ENCODE measurements at places on chromosomes 1 and 21. TPM values are rescaled to one million over a fixed set of nuclear protein-coding genes. Genes with fewer than 3 reads are reported as not detected.

GRCh38 chr1:58929671-58930325 is 146.0 kb upstream of the JUN start:
- DNase-seq = no peak

- DNase-seq = no peak
Measured at GRCh38 chr1:95723346-95723745, 489.3 kb downstream of the RWDD3 start.

GRCh38 chr1:19151537-19151936 is 58.5 kb downstream of the UBR4 start:
- DNase-seq = no peak

GRCh38 chr1:82947278-82947677 is 1051.7 kb downstream of the TTLL7 start:
- DNase-seq = no peak

DNA sequence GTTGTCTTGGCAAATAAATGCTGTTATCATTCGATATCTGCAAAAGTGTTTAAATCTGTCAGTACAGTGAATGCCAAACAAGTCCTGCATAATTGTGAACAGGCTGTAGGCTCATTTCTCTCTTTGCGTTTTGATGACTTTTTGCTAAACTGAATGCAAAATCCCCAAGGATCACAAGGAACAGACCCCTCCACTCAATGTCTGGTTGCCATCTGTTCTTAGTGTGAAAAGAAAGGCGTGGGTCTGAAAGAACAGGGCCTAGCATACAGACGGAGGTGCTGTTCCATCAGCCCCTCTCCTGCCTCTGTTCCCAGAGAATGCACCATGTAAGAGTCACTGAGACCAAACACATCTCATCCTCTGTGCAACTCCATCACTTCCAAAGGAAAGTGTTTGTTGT is 40.4 kb downstream of the EIF2B3 start:
- no peak for DNase-seq

DNA sequence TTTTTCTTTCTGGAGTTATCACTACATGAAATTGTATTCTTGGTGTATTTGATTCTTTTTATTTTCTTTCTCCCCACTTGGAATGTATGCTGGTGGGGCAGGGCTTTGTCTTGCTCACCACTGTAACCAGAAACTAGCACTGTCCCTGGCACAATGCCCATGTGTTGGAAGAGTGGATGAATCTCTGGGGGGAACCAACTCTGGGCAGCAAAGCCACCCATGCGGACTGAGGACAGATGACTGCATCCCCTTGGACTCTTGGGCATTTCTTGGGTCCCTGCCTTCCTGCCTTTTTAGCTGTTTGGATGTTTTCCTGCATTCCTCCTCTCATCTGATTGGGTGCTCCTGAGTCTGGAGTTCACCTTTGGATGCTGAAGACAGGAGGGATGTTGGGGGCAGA is 6.1 kb downstream of the CYP4B1 start:
- no peak for DNase-seq

GRCh38 chr1:170001266-170001665 is 73.2 kb downstream of the KIFAP3 start:
- no peak for DNase-seq

DNA sequence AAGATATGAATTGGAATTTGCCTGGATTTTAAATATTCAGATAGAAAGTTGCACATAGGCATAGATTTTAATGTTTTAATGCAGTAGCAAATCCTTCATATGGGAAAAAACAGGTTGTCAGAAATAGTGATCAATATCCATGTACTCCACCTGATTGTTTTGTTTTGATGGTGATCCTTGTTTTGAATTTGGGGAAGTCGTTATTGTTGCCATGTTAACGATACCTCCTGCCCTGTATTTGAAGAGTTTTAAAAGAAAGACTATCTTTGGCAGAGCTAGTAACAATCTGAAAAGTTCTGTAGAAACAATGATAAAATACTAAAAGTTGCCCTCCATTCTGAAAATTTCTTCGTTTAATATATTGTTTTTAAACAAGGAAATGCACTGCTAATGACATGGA is 1.1 kb downstream of the CEP350 start:
- DNase-seq = no peak

DNA sequence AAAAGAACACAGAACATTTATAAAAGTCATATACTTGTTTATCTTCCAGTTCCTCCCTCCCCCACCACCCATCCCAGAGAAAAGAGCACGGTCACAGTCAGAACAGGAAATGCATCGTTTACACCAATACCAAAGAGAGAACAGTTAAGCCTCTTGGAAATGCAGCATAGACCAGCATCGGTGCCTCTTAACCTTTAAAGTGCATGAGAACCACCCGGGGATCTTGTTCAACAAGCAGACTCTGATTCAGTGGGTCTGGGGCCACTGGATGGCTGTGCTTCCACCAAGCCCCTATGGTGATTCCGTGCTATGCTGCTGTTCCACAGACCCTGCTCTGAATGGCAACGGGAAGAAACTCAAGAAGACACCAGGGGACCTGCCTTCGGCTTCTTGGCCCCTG is 19.2 kb downstream of the FAM89A start:
- peak; percentile 14 for DNase-seq

GRCh38 chr21:23853796-23854379 is 1753.4 kb downstream of the MRPL39 start:
- DNase-seq = no peak

DNA sequence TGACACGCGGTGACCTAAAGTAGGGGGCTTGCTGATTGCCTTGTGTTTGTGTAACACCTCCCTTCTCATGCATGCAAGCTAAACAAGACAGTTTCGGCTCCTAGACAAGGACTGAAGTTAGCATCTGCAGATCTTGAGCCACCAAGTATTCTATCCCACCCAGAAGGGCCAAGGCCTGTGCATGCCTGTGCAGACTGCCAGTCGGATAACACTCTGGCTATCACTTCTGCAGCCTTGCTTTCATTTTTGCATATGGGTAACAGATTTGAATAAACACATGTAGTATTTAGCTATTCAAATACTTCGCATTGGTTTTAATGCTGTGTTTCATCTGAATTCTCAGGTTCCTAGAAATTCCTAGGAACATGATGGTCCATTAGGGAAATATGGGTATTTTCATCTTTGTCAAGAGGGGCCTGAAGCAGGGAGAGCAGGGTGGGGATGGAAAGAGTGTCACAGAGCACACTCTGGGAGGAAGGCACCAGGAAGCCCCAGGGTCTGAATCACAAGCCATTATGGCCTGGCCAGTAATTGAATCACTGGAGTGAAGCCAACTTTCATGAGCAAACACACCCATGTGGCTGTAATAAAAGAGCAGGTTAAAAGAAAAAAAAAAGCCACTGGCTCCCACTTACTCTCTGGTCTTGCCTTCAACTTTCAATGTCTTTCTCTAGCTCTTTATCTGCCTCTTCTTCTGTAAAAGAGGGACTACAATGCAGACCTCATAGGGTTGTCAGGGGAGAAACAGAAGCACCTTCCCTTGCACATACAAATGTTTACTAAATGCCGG is 28.3 kb downstream of the GADD45A start:
- no peak for DNase-seq

GRCh38 chr1:101004061-101004460 is 21.5 kb downstream of the DPH5 start:
- no peak for DNase-seq

DNA sequence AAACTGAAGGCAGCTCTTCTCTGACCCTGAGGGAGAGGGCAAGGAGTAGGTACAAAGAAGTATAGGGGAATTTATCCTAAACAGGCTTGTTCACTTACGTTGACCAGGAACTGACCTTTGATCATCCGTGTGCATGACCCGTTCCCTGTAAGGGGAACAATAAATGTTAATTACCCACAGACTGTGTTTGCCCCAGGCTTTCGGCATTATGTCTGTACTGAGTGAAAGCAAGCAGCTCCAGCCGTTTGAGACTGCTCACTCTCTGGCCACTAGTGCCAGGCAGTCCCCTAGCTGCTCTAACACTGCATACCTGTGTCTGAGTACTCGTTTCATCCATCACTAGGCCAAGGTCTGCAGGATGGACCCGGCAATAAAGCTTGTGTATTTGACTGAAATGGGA is 1365.3 kb downstream of the NCAM2 start:
- no peak for DNase-seq

DNA sequence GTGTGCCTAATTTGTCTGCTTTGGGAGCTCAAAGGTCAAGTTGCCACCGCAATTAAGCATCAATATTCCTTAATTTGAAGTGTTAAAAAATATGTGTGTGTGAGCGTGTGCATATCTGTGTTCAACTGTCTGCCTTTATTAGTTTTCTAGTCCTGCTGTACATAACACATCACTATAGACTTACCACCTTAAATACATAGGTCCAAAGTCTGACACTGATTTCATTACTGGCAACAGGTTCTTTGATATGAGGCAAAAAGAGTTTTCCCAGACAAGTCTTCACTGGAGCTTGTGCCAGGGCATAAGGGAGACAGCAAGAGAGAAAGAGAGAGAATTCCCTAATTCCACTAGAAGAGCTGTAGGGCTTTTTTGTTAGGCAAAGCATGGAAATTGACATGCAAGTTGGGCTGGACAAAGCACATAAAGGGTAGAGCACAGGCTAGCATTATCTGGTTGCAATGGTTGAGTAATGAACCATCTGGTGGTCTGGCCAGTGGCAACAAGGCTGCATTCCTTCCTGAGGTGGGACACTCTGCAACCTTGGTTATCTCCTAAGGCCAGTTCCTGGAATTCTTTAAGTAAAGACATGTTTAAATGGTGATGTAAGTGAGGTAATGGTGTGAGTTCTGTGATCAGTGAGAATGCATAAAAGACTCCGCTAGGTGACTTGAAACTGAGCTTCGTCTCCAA is 457.2 kb upstream of the ADAMTS5 start:
- no peak for DNase-seq

DNA sequence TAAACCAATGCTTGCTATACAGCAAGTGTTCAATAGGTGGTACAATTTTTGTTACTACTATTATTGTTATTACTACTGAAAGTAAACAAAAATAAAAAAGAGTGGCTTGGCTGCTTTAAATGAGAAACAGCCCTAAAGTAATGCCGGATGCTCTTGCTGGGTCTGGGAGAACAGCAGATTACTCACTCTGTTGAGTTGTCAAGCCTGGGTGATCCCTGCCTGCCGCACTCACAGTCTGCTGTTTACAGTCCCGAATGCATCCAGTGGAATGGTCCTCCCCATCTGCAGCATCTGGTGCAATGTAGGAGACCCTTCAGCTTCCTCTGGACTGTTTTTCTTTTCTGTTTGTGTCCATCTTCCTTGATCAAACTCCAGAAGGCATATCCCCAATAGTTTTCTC is 102.7 kb upstream of the IVNS1ABP start:
- no peak for DNase-seq

DNA sequence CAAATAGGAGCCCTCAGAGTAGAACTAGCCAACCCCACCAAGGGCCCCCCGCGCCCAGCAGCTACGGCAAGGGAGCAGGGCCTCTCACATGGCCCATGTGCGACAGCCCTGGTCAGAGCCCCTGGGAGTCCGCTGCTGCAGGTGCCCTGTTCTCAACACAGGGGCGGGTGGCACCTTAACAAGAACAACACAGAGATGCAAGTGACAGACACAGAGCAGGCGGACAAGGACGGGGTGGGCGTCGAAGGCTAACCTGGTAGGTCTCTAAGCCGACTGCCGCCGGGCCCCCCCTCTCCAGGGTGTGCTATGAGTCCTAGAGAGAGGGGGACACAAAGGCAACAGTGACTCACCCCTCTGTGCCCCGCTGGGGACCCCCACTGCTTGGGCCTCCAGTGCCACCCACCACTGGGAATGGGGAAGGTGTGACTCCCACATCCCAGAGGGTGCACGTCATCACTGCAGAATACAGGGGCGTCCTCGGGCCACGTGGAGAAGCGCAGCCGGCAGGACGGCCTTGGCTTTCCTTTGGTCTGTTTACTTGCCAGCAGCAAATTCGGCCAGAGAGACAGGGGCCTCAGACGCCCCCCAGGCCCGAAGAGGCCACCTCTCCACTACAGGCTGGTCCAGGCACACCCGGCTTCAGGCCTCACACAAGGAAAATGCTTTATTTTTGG is 44.8 kb downstream of the PRDM15 start:
- no peak for DNase-seq

DNA sequence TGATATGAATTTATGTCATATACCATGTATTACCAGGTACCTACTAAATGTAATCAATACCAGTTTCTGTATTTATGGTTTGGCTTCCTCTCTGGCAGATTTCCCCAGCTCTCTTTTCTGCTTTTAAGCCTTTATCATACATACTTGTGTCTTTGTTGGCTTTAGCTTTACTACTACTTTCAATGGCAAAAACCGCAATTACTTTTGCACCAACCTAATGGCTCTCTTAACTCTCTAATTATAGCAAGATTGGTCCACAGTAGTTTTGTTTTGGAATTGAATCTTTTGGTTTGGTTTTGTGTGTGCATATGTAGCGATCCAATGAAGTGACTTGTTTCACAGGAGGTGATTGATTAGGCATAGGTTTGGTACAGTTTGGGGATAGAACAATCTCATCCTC is 93.6 kb downstream of the ATG4C start:
- no peak for DNase-seq

DNA sequence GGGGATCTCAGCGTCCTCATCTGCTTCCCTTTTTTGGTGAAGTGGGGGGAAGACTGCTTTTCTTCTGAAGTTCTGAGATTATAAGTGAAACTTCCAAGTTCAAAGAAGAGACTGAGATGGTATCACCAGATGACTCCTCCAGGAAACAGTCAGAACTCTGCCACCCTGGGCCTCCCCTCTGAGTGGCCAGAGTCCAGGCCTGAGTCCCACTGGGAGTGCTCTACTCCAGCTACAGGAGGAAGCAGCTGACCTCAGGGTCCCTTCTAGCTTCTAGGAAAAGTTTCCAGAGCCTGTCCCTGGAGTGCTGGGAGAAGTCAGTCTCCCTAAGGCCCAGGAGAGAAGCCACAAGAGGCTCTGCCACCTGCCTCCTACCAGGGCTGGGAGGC is 104.7 kb downstream of the CASZ1 start:
- no peak for DNase-seq

DNA sequence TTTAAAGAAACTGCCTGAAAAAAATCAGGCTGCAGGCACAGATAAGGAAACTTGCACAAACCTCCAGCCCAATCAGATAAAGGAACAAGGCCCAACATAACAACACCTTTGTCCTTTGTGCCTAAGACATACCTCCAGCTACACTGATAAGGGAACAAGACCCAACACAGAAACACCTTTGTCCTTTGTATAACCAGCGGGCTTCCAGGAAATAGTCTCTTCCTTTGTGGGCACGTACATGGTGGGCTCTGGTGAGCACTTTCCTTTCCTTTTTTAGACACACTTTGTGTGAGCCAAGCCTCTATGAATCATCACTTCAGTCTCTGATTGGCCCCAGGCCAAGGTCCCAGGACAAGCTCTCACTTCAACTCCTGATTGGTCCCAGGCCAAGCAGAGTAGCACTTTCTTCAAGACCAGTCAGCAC is 23.6 kb downstream of the ZNF670 start:
- DNase-seq = no peak

GRCh38 chr1:225482421-225482950 is 54.6 kb upstream of the LBR start:
- no peak for DNase-seq

Gene S100A13
- 5.3 TPM for total RNA-seq

Gene CSF3R
- total RNA-seq = 23.7 TPM

Gene TEDDM1
- not detected for total RNA-seq

Gene LCE1A
- not detected for total RNA-seq

Gene PAQR7
- total RNA-seq = 2.0 TPM

Gene RPTN
- not detected for total RNA-seq

Gene GPR153
- total RNA-seq = 5.9 TPM

Gene KCNAB2
- total RNA-seq = 5.1 TPM

Gene NUDT4B
- 5.5 TPM for total RNA-seq

Gene SIKE1
- 23.2 TPM for total RNA-seq

Gene BACE2
- 6.4 TPM for total RNA-seq

Gene CCDC181
- total RNA-seq = 0.08 TPM

Gene LAX1
- total RNA-seq = 0.56 TPM

Gene CD101
- 1.0 TPM for total RNA-seq

Measured in liver (tissue), 10 donors.